Activated CD4-positive, alpha-beta T cell treated with anti-CD3 and anti-CD28 coated beads, Interleukin-2, amount 50 U/mL, for 16 hours (primary cell): ENCODE measurements at places on chromosomes 2 and 18.

GRCh38 chr2:127197475-127198385 is 22.4 kb downstream of the CYP27C1 start:
- peak; percentile 56 for DNase-seq

DNA sequence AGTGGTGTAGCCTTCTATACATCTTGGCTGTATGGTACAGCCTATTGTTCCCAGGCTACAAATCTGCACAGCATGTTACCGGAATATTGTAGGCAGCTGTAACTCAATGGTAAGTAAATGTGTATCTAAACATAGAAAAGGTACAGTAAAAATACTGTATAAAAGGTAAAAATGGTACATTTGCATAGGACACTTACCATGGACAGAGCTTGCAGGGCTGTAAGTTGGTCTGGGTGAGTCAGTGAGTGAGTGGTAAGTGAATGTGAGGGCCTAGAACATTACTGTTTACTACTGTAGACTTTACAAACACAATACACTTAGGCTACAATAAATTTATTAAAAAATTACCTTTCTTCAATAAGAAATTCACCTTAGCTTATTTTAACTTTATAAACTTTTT is 3.7 kb upstream of the MRPS9 start:
- DNase-seq, result no peak

DNA sequence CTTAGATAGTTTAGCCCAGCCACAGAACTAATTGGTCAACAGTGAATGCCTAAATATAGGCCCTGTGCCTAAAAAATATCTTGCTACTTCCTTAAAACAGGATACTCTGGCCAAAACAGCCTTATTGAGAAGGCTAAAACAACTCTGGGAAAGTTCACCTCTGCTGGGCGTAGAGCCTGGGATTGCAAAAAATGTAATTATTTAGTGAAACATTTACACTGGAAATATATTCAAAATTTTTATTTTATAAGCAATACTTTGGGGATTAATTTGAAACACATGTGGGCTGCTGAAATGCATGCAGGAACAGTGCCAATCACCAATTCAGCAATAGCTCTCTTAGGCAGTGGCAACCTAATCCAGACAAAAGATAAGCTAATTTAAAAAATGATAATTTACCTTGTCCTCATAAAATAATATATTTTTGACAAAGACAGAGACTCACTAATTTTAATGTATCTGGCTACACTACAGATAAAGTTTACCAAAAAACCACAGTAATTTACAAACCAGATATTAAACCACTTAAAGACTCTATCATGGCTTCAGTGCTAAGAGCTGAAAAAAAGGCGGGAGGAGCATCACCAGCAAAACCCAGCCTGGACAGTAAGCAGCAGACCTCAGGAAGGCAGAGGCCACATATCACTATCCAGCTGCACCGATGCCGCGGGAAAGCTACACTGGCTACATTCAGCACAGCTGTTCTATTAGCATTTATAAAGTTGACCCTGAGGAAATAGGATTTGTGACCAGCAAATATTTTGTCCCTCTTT is 18.5 kb downstream of the TRAK2 start:
- DNase-seq, result no peak

- DNase-seq, result no peak
Measured at GRCh38 chr2:124664363-124664762, 639.3 kb downstream of the CNTNAP5 start.

- DNase-seq, result no peak
Measured at GRCh38 chr2:175057078-175057685, 52.0 kb upstream of the CHN1 start.
